ENCODE measurements at places on chromosomes 6 and 20.

- no peak for DNase-seq
Observed at GRCh38 chr6:156231026-156231765, 546.0 kb upstream of the ARID1B start.

GRCh38 chr20:40638414-40638813, 50.6 kb downstream of the MAFB start:
- DNase-seq: no peak

DNA sequence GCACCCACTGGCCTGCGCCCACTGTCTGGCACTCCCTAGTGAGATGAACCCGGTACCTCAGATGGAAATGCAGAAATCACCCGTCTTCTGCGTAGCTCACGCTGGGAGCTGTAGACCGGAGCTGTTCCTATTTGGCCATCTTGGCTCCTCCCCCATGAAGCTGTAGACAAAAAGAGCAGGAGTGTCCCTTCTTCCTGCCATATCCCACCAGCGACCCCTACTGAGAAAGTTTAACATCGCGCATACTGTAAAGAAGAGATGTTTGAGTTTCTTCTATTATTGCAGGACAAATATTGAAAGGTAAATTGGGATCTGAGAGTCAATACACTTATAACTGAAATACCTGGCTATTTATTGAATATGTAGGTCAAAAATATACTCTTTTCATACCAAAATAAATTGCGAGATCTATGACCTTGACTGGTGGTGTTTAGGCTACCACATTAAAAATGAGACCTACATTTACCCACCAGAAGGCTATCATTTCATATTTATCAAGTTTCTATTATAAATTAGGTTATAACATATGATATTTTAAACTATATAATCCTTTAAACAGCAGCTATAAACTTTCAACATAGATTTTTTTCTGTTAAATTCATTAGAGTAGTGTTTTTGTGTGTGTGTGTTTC, 586.3 kb downstream of the HTR1B start:
- no peak for DNase-seq

- no peak for DNase-seq
Observed at GRCh38 chr6:150456466-150456865, 87.7 kb downstream of the IYD start.

- no peak for DNase-seq
Observed at GRCh38 chr6:86961455-86962200, 24.3 kb downstream of the HTR1E start.

DNA sequence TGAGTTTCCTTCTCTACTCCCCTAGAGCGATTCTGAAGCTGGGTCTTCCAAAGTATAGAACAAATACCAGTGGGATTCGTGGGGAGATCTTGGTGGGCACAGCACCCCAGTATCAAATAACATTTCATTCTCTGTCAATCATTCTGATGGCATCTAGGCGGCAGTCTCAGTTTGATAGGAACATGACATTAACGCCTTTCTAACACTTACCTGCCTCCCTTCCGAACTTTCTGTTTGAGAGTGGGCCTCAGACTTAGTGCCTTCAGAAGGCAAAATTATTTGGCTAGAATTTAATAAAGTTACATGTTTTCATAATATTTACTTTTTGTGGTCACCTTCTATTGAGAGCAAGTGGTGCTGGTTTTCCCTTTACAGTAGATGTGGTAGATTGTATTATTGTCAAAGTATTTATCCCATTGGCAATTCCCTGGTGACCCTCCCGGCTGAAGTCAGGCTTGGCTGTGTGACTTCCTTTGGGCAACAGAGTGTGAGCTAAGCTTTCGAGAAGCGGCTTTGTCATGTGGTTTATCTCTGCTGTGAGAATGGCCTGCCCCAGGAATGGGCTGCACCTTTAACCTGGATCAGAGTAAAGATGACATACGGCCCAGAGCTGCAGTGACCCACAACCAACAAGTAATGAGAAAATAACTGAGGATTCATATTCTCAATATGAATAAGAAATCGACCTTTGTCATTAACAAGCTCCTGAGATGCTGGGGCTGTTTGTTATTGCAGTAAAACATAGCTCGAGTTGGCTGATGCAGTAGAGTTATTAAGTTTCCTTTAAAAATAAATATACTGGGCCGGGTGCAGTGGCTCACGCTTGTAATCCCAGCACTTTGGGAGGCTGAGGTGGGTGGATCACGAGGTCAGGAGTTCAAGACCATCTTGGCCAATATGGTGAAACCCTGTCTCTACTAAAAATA, 45.2 kb upstream of the PTPN1 start:
- DNase-seq: no peak

GRCh38 chr20:58633161-58634053, 17.7 kb upstream of the STX16 start:
- no peak for DNase-seq

All from activated CD4-positive, alpha-beta T cell treated with anti-CD3 and anti-CD28 coated beads, Interleukin-2, amount 50 U/mL, for 1 hour (primary cell).